NCI-H2107 (cell line): ENCODE measurements at places on chromosomes 7 and 10.

- no peak for DNase-seq
Measured at GRCh38 chr7:11946794-11947193, 114.8 kb upstream of the THSD7A start.

DNA sequence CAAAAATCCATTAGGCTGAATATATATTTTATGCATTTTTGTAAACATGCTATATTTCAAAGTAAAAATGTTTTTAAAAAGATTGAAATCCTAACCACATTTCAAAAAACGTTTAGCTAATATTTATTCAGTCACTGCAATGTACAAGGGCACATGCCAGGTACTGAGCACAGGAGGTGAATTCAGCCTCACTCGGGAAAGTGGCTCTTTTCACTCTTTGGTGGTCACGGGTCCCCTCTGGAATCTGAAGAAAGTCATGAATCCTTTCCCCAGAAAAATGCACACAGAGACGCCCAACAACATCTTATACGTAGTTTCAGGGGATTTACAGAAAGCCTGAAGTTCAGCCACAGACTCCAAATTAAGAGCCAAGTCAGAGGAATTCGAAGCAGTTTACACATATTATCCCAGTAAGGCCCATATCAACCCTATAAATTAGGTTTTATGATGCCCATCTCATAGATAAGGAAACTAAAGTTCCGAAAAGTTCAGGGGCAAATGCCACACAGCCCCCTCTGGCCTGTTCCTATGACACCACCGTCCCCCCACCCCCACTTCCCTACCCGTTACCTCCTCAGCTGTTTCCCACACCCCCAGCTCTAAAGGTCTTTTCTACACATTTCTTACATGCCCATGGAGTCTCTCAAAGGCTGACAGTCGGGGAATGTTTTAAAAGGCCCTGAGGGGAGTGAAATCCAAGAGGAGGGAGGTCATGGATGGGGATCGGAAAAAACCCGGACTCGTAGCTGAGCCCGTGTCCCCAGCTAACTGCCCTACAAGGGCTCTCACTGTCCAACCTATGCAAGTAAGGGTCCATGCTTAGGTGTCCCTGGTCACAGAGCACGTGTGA is 9.6 kb upstream of the SVOPL start:
- DNase-seq, result no peak

GRCh38 chr10:62817121-62817765 is 1.1 kb upstream of the EGR2 start:
- DNase-seq, result no peak

DNA sequence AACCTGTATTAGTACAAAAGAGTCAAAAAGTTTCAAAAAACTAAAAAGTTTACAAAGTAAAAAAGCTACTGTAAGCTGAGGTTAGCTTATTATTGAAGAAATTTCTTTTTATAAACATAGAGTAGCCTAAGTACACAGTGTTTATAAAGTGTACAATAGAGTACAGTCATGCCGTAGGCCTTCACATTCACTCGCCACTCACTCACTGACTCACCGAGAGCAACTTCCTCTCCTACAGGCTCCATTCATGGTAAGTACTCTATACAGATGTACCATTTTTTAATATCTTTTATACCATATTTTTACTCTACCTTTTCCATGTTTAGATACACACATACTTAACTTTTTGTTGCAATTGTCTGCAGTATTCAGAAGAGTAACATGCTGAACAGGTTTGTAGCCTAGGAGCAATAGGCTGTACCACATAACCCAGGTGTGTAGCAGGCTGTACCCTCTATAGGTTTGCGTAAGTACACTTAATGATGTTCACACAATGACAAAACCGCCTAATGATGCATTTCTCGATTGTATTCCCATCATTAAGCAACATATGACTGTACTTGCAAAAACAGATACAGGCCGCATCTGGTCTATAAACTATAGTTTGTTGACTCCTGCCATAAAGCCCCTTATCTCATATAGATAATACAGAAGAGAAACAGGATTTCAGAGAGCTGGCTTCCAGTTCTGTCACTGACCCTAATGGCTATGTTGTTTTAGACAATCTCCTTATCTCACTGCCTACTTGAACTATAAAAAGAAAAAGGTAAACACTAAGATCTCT is 438.8 kb downstream of the HTR7 start:
- DNase-seq, result no peak

GRCh38 chr10:36899652-36900051 is 225.7 kb upstream of the ANKRD30A start:
- DNase-seq, result no peak

- DNase-seq, result no peak
Measured at GRCh38 chr7:13032576-13032975, 345.1 kb downstream of the ARL4A start.
